Activated gamma-delta T cell (primary cell): ENCODE measurements at places on chromosomes 16 and 17.

DNA sequence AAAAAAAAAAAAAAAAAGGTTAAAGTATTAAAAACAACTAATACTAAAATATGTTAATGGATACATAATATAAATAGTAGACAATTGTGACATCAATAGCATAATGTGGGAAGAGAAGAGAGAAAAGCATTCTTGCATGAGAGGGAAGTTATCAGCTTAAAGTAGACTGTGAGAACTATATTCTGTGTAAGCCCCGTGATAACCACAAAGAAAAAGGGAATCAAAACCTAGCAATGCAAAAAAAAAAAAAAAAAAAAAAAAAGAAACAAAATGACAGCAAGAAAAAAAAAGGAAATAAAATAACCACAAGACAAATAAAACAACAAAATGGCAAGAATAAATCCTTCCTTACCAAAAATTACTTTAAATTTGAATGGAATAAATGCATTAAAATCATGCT lies 39.8 kb upstream of the MYLK3 start:
- no peak for DNase-seq

GRCh38 chr16:61296305-61296704 lies 739.9 kb downstream of the CDH8 start:
- no peak for DNase-seq

- DNase-seq = no peak
Observed at GRCh38 chr16:23629516-23629915, 11.6 kb downstream of the PALB2 start.

DNA sequence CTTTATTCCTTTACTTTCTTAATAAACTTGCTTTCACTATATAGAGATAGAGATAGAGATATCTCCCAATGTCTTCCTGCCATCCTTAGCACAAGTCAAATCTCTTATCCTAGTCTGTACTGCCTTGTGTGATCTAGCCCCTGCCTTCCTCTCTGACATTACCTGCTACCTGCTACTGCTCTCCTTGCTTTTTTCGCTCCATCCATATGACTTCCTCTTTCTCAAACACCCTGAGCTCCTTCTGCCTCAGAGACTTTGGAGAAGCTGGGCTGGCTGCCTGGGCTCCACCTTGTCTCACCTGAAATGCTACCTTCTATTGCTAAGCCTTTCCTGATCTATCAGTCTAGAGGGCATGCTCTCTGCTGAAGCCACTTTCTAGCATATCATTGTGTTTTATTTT lies 24.7 kb upstream of the WSB1 start:
- no peak for DNase-seq

- no peak for DNase-seq
Observed at GRCh38 chr17:57579245-57579644, 165.9 kb downstream of the CCDC182 start.

- no peak for DNase-seq
Observed at GRCh38 chr16:16828913-16829398, 450.0 kb downstream of the NPIPA7 start.

DNA sequence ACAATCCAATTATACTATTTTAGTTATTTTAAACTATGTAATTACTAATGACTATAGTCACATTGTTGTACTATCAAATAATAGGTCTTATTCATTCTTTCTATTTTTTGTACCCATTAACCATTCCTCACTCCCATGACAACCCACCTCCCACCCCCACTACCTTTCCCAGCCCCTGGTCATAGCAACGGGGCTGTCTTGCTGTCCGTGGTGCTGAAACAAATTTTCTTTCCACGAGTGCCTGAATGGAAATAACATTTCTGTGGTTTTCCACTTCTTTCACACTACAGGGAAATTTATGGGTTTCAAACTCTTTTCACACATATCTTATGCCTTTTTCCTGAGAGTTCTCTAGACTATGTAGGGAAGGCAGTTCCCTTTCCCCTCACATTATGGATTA lies 326.6 kb downstream of the PHKB start:
- DNase-seq = no peak

DNA sequence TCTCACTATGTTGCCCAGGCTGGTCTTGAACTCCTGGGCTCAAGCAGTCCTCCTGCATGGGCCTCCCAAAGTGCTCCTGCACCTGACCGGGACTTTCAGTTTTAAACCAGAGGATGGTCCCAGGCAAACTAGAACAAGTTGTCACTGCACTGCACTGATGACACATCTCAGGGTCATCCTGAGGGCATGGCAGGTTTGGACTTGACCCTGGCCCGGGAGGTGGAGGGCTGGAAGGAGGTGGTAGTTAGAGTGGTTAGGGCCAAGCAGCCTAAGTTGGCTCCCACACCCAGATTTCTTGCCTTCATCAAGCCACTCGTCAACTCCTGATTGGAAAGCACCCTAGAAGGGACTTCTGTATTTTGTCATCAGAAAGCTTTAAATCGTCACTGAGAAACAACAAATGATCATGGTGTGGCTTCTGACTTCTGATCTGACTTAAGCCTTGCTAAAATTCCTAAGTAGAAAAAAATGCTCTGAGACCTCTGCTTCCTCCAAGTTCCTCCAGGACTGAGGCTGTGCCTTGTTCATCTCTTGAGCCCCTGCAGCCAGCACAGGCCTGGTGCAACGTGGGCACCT lies 43.5 kb downstream of the EMP2 start:
- no peak for DNase-seq

- no peak for DNase-seq
Observed at GRCh38 chr16:27112093-27112811, 45.5 kb downstream of the C16orf82 start.

GRCh38 chr17:45575126-45575885 lies 84.8 kb upstream of the PLEKHM1 start:
- no peak for DNase-seq

GRCh38 chr16:55436587-55436986 lies 42.4 kb upstream of the MMP2 start:
- no peak for DNase-seq

DNA sequence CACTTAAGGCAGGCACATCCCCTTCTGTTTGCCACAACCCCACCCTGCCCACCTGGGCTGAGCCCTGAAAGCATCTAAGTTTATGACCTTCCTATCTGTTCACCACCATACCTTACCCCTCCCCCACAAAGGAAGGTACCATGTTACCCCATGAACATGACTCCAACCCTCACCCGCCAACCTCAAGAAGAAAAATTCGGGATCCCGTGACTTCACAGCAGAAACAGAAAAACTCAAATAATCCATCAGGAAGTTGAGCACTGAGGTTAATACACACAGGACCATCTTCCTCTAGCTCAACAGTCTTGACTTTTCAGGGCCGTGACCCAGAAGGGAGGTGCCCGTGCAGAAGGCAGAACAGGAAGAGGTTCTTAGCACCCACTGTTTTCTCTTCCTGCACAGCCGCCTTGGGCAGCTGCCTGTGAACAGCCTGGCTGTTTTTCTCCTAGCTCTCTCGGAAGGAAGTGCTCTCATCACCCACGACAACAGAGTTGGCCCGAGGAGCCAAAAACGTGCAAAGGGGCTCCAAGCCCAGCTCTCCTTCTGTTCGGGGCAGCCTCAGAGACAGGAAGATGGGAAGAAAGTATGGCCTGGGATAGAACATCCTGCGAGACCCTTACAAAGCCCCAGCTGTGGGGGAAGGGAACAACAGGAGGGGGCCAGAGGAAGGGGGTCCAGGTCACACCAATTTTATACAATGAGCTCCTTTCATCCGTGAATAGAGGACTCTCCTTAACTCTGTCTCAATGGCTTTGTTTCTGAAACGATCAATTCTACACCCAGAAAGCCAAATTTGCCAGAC lies 101.1 kb downstream of the XYLT1 start:
- DNase-seq = no peak

GRCh38 chr17:40329839-40330794 lies 21.1 kb downstream of the RARA start:
- no peak for DNase-seq

GRCh38 chr16:81703177-81704155 lies 75.6 kb upstream of the PLCG2 start:
- no peak for DNase-seq

- DNase-seq = no peak
Observed at GRCh38 chr17:71325117-71325516, 795.7 kb upstream of the SOX9 start.

- no peak for DNase-seq
Observed at GRCh38 chr17:67421869-67422273, 44.8 kb downstream of the PITPNC1 start.

DNA sequence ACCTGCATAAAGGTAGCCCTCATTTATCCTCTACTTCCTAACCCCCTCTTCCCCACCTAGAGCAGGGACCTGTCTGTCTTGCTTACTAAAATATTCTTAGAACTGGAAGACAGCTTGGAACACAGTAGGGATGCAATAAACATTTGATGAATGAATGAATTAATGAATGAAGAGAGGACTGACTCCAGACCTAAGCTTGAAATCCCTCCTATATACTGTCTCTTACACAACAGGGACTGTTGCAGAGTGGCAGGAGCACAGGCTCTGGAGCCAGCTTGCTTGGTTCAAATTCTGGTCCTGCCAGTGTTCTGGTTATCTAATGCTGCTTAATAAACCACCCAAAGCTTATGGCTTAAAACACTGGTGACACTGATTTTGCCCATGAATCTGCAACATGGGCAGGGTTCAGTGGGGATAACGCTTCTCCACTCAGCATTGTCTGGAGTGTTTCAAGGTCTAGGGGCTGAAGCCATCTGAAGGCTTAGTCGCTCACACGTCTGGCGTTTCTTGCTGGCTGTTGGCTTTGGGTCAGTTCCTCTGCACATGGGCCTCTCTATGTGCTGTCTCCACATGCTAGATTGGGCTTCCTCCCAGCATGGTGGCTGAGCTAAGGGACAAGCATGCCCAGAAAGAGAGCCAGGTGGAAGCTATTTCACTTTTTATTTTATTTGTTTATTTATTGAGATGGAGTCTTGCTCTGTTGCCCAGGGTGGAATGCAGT lies 12.8 kb upstream of the RAP1GAP2 start:
- DNase-seq = no peak
